ENCODE measurements at places on chromosomes 16 and 17. TPM values are rescaled to one million over a fixed set of nuclear protein-coding genes. Genes with fewer than 3 reads are reported as not detected.

Gene APOBR
- 4.1 TPM for total RNA-seq

Gene CCL16
- total RNA-seq, result not detected

Gene EXOC3L1
- total RNA-seq, result 4.1 TPM

Gene MYCBPAP
- total RNA-seq, result 0.61 TPM

Gene ROGDI
- total RNA-seq, result 9.0 TPM

Gene CRHR1
- not detected for total RNA-seq

Gene SLC16A6
- 8.4 TPM for total RNA-seq

Gene EVPLL
- total RNA-seq, result 0.22 TPM

Gene CCDC47
- total RNA-seq, result 110 TPM

Measured in mesenteric fat pad (tissue), 1 donor.